KBM-7 (cell line): ENCODE measurements at places on chromosomes 5 and 9.

DNA sequence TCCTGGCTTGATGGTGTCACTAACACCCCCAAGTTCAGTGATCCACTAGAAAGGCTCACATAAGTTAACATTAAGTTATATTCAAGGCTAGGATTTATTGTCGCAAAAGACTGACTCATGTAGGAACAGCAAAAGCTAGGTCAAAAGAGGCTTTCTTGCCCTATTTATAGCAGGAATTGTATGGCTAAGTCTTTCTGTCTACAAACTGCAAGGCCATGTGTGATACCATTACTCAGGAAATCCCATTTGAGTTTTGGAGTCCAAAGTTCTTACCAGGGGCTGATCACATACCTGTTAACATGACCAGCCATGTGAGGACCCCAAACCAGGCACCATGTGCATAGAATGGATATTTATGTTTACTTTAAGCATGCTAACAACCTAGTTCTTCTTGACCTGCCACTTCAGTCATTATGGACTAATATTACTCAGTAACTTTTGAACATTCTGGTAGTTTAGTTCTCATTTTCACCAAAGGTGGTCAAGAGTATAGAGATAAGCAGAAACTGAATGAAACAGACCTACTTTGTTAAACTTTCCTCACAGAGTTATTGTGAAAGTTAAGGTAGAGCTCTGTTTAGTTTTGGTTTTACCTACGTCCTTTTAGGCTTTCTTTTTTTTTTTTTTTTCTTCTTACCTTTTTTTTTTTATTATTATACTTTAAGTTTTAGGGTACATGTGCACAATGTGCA lies 281.1 kb downstream of the FER start:
- no peak for DNase-seq

DNA sequence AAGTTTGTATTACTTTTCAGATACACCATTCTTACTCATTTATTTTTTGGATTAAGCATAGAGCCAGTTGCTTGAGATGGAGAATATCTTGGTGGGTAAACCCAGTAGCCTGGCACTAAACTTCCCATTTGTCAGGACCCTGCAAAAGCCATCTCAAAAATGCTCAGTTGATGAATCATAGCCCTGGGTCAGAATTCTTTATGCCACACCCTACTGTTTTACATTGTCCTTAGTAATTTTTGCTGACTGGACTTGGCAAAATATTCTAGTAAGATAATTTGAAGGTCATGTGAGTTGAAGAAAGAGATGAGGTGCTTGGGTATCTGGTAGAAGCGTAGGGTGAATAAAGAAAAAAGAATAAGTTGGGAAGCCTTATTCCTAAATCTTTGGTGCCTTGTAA lies 50.7 kb downstream of the C7 start:
- DNase-seq: no peak

DNA sequence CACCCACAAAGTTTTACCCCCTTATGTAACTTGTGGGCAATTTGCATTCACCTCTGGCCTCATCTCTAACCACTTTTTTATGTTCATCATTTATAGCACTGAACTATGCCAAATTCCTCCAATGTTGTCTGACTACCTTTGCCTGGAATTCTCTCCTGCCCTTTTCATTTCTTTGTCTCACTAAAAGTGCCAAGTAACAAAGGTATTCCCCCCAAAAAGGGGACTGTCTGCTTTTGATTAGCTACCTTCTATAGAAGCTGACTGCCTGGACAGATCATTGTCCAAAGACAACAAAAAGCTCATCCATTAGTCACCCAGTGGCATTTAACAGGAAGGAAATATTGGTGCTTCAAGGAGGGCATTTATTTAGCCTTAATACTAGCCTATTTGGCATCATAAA lies 189.9 kb upstream of the VCAN start:
- DNase-seq: no peak

DNA sequence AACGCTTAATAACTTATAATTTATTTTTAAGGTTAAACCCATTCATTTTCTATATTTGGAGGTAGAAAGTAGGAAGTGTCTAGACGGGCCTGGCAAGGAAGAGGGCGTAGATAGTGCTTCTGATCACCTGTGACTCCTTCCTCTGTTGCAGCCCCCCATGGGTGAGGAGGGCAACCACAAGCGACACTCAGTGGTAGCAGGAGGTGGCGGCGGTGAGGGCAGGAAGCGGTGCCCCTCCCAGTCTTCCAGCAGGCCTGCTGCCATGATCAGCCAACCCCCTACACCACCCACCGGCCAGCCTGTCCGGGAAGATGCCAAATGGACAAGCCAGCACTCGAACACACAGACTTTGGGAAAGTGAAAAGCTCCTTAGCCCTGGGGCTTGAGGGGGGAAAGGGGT lies 36.7 kb downstream of the FAXDC2 start:
- no peak for DNase-seq

DNA sequence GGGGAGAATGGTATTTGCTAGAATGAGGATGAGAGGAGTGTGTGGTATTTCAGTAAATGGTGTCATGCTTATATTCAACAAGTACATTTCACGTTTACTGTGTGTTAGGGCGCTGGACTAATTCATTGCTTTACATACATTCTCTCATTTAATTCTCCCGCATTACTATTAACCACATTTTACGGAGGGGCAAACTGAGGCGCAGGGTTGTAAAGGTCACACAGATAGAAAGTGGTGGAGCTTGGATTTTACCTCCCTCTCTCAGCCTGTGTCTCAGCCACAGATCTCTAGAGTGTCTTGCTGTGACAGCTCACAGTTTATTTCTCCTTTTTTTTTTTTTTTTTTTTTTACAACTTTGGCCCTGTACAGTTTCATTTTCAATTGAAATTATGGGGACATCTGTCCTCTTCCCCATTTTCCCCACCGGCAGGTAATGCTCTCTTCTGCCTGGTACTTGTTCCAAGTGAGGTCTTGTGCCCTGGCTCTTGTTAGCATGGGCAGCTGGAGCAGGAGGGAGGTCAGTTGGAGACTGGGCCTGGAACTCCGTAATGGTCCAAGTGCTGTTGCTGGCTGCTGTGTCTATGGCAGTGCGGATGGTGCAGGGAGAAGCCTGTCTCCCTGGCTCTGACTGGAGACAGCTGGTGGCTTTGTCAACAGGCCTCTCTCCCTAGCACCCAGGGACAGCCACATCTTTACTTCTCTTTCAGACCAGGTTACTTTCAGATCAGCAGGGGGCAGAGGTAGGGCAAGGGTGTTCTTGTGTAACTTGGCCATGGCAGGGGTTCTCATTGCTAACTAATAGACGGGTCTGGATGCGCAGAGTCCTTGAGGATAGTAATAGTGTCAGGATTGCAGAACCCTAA lies 20.5 kb upstream of the NDST1 start:
- peak; percentile 68 for DNase-seq

- peak; percentile 29 for DNase-seq
Measured at GRCh38 chr9:83199240-83199639, 136.3 kb upstream of the RASEF start.

GRCh38 chr5:91178461-91178860 lies 204.7 kb downstream of the ARRDC3 start:
- DNase-seq: no peak

- DNase-seq: peak; percentile 44
Measured at GRCh38 chr9:97660340-97660739, 26.7 kb downstream of the NCBP1 start.

DNA sequence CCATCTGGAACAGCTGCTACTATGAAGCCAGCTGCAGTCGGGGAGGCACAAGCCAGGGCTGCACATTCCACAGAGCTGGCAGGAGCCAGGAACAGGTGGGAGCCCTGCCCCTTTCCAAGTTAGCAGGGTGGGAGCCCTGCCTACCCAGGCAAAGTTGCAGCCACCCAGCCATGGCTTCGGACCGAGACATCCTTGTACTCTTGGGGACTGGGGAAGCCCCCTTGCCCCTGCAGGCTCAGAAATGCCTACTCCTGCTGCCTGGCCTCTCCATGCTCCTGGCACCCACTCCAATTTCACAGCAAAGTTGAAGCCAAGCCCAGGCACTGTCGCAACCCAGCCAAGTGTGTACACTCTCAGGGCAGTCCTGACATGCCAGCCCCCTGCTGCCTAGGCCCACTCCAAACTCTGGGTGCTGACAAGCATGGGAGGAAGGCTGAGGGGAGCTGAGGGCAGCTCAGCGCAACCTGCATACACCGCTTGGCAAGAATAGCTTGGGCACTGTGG lies 165.1 kb downstream of the RNF180 start:
- no peak for DNase-seq

DNA sequence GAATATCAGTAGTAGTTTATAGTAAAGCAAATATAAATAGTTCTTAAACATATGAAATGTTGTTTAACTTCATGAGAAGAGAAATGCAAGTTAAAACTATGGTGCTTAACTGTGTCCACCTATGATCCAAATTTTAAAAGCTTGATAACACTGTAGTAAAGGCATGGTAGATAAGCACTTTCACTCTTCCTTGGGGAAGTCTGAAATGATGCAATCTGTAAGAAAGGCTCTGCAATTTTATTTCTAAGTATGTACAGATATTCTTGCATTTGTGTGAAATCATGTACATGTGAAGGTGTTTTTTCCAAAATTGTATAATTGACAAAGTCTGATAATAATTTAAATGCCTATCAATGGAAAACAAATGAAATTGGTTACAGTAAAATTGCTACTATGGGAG lies 66.9 kb downstream of the SYK start:
- no peak for DNase-seq

- peak; percentile 71 for DNase-seq
Measured at GRCh38 chr5:56608217-56608925, 207.0 kb upstream of the MAP3K1 start.

GRCh38 chr5:149420545-149421371 lies 41.7 kb upstream of the IL17B start:
- DNase-seq: no peak

DNA sequence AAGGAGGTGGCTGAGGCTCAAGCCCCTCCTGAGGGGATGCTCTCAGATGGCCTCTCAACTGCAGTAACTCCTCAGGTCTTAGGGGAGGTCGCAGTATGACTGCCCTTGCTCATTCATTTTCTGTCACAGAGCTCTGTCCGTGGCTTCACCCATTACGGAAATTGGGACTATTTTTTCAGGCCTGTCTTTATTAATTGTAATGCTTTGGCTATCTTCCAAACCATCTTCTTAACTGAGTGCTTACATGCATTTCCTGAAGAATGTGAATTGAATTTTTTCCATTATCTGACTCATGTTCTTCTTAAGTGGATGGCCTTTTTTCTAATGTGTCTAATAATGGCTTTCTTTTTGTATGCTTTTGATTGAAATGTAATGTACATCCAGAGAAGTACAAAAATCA lies 36.4 kb upstream of the SV2C start:
- DNase-seq: no peak

GRCh38 chr5:8196061-8196460 lies 327.1 kb downstream of the MTRR start:
- no peak for DNase-seq

DNA sequence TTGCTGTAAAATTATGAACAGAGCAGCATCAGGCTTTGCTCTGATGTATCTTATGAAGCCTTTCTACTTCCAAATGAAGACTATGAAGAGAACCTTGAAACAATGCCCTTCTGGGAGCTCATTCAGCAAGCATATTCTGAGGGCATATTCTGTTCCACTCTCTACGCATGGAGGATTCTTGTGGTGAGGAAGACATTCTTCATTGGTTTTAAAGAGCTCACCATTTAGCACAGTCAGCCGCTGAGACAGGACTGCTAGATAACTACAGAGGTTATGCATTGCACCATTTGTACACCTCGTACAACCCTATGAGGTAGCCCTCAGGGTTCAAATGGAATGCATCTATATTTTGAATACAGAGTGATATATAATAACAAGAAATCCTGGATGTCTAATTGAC lies 61.0 kb downstream of the INVS start:
- DNase-seq: no peak

- no peak for DNase-seq
Measured at GRCh38 chr5:72749362-72749997, 67.0 kb upstream of the TNPO1 start.

- no peak for DNase-seq
Measured at GRCh38 chr9:16530669-16531642, 339.5 kb downstream of the BNC2 start.

- DNase-seq: no peak
Measured at GRCh38 chr5:148951612-148952011, 111.2 kb downstream of the SH3TC2 start.

- DNase-seq: no peak
Measured at GRCh38 chr5:101783241-101784013, 512.7 kb downstream of the SLCO4C1 start.

- no peak for DNase-seq
Measured at GRCh38 chr5:111262153-111262552, 38.0 kb downstream of the CAMK4 start.

- DNase-seq: no peak
Measured at GRCh38 chr9:116417464-116417863, 263.9 kb downstream of the PAPPA start.

DNA sequence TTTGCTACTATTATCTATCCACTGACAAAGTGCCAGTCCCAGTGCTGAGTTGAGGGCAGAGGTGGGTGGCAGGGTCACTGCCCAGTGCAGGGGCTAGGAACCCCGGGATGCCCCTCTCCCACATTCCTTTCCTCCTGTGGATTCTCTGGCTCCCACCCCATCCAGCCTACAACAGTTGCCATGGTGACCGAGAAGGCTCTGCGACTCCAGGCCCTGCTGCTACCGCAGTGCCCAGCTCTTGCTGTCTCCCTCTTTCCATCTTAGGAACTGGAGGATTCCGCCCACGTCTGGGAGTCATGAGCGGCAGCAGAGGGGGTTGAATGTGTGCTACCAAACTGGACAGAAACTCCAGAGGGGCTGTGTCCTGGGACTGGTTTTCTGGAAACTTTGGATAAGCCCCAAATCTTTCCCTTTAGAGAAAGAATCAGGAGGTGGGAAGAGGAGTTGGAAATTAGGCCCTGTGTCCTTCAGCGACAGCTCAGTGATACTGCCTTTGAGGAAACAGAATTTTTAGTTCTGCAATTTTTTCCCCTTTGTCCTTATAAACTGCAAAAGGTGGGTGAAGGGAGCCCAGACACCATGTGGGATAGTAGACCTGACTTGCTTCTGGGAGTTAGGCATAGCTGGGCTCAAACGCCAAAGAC lies 20.7 kb upstream of the C5orf47 start:
- DNase-seq: no peak

- DNase-seq: peak; percentile 34
Measured at GRCh38 chr9:109640580-109641371, 139.2 kb upstream of the PALM2AKAP2 start.

- peak; percentile 14 for DNase-seq
Measured at GRCh38 chr5:31598640-31599611, 40.0 kb upstream of the PDZD2 start.

DNA sequence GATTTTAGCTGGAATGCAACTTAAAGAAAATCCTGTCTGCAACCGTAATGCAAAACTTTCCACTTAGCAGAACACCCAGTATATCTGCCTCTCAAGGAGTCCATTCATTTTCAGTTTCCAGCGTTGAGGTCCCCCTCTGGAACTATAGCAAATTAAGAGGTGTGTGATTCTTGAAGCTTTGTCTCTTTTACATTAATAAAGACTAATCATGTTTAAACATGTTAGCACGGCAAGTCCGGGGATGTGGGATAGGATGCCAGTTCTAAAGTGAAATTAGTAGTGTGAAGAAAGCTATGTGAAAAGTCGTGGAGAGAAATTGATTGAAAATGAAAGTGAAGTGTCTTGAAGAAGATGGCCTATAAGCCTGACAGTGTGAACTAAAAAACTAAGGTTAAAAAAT lies 429.1 kb downstream of the NR2F1-AS1 start:
- DNase-seq: no peak
